ENCODE measurements at places on chromosomes 7 and 10. TPM values are rescaled to one million over a fixed set of nuclear protein-coding genes. Genes with fewer than 3 reads are reported as not detected.

GRCh38 chr7:5598769-5599371, 175.2 kb upstream of the TNRC18 start:
- DNase-seq: peak; percentile 84

Gene CTTNBP2
- total RNA-seq: 3.1 TPM

Gene SAMD9
- 17.6 TPM for total RNA-seq

Gene CTAGE8
- not detected for total RNA-seq

- DNase-seq: peak; percentile 89
Observed at GRCh38 chr7:116576350-116577319, 51.8 kb downstream of the CAV1 start.

DNA sequence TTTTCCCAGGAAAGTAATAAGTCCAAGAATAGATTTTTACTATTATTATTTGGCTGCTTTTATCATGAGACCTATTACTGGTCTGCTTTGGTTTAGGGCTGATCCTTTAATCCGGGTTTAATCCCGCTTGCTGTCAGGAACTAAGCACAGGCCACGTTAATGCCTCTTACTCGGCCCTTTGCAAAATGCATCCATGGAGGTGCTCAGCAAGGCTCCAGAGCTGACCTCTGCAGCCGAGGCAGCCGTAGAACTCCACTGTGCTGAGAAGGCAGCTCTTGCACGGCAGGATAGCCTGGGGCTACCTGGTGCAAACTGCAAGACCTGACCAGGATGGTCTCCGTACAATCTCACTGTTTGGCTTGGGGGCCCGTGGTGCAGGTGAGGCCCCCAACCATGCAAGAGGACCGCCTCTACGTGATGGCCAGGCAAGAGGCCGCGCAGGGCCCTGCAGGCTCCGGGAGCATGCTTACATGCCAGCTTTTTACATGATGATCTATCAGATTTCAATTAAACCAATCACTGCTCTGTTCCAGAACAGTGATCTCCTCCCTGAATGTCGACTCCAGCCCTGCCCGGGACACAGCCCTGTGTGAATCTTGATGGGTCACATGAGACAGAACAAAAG, 10.4 kb upstream of the CALML3 start:
- no peak for DNase-seq

GRCh38 chr10:58475322-58476277, 37.1 kb upstream of the BICC1 start:
- peak; percentile 44 for DNase-seq

GRCh38 chr7:108529341-108529740, 3.4 kb upstream of the PNPLA8 start:
- DNase-seq: no peak

Gene THNSL1
- total RNA-seq: 5.4 TPM

DNA sequence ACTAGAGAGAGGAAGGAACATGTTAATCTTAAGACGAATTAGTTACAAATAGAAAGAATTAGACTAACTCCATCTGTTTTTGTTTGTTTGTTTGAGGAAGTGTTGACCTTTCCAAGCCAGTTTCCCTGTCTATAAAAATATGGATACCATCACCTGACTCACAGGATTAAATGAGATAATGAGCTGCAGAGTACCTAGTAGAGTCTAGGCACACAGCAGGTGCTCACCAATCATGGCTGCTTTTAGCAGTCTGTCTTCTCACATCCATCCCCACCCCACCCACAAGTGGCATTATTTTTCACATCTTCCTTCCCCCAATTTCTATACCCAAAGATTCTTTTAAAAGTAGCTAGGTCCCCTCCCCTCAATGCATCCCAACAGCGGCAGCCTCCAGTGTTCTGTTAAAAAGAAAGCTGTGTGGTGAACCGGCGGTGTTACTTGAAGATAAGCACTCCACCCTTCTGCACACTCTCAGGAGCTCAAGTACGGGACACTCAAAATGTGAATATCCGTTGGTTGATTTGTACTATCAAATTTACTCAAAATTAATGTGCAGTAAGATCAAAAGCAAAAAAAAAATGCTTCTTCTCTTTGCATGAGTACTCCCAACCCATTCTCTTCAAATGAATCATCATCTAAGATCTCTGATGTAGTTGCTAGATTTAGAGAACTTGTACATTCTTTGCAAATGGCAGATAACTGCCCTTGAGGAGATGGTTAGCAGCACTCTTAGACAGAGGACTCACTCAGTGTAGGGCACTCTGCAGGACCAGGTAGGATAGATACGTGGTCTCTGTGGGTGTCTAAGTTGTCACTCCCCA, 145.4 kb upstream of the ASAH2 start:
- peak; percentile 25 for DNase-seq

Gene GRM3
- not detected for total RNA-seq

DNA sequence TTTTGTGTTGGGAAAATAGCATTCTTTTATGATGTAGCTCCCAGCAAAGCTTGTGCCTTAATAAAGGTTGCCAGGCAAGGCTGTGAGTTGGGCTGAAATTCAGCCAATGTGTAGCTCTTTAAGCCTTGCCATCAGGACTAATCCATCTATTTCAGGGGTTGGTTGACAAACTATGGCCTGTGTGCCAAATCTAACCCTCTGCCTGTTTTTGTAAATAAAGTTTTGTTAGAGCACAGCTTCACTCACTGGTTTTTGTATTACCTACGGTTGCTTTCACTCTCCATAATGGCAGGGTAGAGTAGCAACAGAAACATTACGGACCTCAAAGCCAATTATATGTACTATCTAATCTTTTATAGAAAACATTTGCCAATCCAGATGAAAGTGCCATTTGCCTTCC, 638.1 kb upstream of the POT1 start:
- no peak for DNase-seq

Gene SPDYE18
- total RNA-seq: not detected

GRCh38 chr10:117139581-117140524, 1.8 kb upstream of the VAX1 start:
- DNase-seq: no peak

Gene VAX1
- not detected for total RNA-seq

GRCh38 chr10:117094856-117095255, 43.2 kb downstream of the VAX1 start:
- no peak for DNase-seq

DNA sequence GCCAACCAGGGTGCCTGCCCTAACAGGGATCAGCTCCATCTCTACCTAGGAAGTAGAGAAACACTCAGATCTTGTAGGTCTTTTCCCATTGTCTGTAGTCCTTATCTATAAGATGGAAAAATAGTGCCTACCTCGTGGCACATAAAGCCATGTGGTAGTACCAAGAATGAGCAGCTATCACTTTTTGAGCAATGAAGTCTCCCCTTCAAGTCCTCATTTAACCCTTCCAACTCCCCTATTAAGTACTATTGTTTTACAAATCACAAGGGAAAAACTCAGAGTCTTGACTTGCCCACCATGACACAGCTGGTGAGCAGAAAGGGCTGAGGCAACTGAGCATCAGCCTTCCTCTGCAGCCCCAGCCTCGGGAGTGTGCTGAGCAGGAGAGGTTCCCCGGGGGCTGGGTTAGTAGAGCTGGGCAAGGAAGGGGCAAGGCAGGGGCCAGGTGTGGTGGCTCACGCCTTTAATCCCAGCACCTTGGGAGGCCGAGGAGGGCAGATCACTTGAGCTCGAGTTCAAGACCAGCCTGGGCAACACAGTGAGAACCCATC, 3.3 kb downstream of the FRAT2 start:
- DNase-seq: no peak

Gene MYL10
- total RNA-seq: not detected

Gene BMPER
- total RNA-seq: 1.3 TPM

- no peak for DNase-seq
Observed at GRCh38 chr10:11207560-11207844, 189.8 kb downstream of the CELF2 start.

DNA sequence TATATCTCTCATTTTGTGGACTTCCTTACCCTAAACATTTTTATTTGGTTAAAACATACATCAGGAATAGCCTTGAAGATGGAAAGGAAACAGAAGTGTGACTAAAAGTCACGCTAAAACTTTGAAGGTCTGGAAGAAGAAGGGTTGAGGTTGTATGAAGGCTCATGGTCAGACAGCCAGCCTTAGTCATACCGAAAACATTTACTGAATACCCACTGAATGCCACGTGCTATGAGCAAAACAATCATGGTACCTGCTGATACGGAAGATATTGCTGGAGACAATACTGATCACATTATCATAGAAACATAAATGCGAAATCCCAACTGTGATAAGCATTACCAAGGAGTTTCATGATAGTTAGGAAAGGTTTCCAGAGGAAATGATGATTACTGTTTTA, 64.0 kb downstream of the PDZD8 start:
- DNase-seq: no peak

Gene TMEM130
- total RNA-seq: not detected

Gene ABCA13
- 1.7 TPM for total RNA-seq

DNA sequence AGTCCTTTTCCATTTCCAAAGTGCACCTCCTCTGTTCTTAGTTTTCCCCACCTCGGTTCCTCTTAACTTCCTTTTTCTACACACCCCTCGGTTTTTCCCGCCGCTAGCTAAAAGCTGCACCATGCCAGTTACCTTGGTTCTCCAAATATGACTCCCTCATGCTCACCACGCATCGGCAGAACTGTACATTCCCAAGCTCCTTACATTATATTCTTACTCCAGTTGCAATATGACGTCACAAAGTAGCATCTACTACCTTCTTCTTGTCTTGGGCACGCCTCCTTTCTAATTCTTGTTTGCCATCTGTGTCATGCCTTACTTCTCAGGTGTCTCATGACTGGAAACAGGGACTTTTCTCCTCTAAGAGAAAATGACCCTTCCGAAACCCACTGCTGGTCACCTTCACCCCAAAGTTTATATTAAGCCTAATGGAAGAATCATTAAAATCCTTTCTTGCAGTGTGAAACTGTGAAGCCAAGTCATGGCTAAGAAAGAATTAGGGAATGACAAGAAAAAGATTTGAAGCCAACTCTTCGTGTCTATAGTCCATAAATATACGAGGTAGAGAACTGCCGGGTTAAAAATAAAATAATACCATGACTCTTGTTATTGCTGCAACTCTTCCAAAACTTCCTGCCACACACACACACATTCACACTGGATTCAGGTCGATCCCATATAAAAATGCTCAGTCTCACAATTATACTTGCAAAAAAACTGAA, 1.7 kb downstream of the ESYT2 start:
- peak; percentile 22 for DNase-seq

- no peak for DNase-seq
Observed at GRCh38 chr7:108063520-108063933, 60.6 kb upstream of the LAMB1 start.

Gene ZNF853
- 1.9 TPM for total RNA-seq

Gene CCM2
- total RNA-seq: 113 TPM

Gene MSMB
- not detected for total RNA-seq

Gene GPC2
- total RNA-seq: 65.3 TPM

GRCh38 chr7:48004032-48004431, 24.6 kb upstream of the HUS1 start:
- peak; percentile 40 for DNase-seq

Gene GPNMB
- total RNA-seq: 382 TPM

GRCh38 chr7:114647518-114647917, 232.9 kb downstream of the FOXP2 start:
- DNase-seq: no peak

DNA sequence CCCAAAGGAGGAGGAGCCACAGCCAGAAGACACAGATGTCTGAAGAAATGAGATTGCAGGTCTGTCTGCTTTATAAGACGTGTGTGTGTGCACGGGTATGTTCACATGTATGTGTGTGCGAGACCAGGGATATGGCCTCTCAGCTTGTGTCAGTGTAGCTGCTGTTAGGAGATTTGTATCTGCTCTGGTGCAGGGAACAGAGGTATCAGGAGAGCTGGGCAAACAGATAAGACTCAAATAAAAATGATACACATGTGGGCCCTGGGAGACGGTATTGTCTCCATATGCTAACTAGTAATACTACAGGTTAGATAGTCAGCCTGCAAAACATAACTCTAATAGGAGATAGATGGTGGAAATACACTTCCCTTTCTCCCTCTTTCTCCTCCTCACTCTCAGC, 161.0 kb downstream of the PLXNA4 start:
- DNase-seq: no peak

- no peak for DNase-seq
Observed at GRCh38 chr10:55098452-55098851, 297.4 kb upstream of the PCDH15 start.

GRCh38 chr10:86261941-86262687, 104.5 kb downstream of the GRID1 start:
- DNase-seq: no peak

GRCh38 chr10:14425034-14425433, 94.3 kb upstream of the FRMD4A start:
- DNase-seq: no peak

DNA sequence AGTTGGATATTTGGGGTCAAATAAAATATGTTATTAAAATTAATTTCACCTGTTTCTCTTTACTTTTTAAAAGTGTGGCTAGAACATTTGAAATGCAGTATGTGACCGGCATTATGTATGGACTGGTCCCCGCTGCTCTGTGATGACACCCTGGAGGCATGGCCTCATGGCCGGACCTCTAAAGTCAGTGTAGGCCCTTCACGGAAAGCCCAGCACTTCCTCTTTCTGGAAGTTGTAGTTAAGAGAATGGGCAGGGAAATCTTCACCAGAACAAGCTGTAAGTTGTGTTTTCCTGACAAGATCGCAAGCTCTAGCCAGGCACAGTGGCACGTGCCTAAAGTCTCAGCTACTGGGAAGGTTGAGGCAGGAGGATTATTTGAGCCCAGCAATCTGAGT, 38.3 kb upstream of the SRGN start:
- no peak for DNase-seq

DNA sequence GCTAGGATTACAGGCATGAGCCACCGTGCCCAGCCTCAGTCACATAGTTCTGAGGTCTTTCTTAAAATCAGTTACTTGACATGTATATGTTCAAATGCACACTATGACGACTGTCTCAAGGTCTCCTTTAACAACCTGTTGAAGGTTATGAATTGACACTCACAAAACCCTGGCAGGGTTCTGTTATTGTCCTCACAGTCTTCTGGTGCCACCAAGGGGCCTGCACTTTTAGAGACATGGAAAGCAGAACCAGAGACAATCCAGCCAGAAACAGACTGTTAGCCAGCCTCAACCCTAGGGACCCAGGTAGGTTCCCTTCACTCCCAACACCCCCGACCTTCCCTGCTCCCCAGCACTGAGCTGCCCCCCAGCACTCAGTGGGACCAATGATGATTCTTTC, 26.4 kb downstream of the TEX36 start:
- DNase-seq: no peak
